ENCODE measurements at places on chromosomes 2 and 18. TPM values are rescaled to one million over a fixed set of nuclear protein-coding genes. Genes with fewer than 3 reads are reported as not detected.

The DPP10 gene
- polyA plus RNA-seq = 17.3 TPM

The PPIL3 gene
- polyA plus RNA-seq = 69.3 TPM

The ANKRD30B gene
- 0.10 TPM for polyA plus RNA-seq

The CDH2 gene
- 14.2 TPM for polyA plus RNA-seq

The GPR75 gene
- polyA plus RNA-seq = 3.3 TPM

The UXS1 gene
- polyA plus RNA-seq = 43.0 TPM

GRCh38 chr18:8705238-8705960, at the start of gene MTCL1:
TSS of gene MTCL1 (plus strand) at chr18:8705556. CDS start at chr18:8705661, 105 bp downstream.
- H3K4me3 ChIP-seq = peak within 1 kb of the TSS; percentile 81
- no peak for DNase-seq
- H3K36me3 ChIP-seq = no peaks in the 10 kb centered on the region

- peak overlapping the region; percentile 69 for H3K4me3 ChIP-seq
- peaks cover 55% of the 10 kb centered on the region for H3K27me3 ChIP-seq
- H3K27ac ChIP-seq = peak overlapping the region; percentile 56
- H3K4me1 ChIP-seq = peaks cover 14% of the 10 kb centered on the region
These were observed 1.1 kb downstream of the CYBRD1 start for GRCh38 chr2:171523088-171524017.

DNA sequence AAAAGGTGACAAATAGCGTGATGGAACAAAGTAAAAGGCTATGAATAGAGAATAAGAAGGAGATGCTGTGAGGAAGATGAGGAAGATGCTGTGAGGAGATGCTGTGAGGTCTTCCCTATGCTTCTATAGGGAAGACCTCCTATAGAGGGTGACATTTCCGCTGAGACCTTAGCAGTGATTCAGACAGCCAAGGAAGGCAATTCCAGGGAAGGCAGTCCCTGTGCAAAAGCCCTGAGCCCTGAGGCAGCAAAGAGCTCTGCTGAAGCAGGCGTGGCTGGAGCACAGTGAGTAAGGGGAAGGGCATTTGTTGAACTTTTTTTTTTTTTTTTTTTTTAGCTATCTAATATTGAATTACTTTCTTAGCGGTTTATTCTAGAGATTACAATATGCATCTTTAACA, 142.7 kb upstream of the FOSL2 start:
- peaks cover 2% of the 10 kb centered on the region for H3K36me3 ChIP-seq
- H3K4me1 ChIP-seq = peaks cover 19% of the 10 kb centered on the region
- H3K27ac ChIP-seq = no peak overlapping the region
- H3K27me3 ChIP-seq = no peaks in the 10 kb centered on the region
- no peak for DNase-seq

DNA sequence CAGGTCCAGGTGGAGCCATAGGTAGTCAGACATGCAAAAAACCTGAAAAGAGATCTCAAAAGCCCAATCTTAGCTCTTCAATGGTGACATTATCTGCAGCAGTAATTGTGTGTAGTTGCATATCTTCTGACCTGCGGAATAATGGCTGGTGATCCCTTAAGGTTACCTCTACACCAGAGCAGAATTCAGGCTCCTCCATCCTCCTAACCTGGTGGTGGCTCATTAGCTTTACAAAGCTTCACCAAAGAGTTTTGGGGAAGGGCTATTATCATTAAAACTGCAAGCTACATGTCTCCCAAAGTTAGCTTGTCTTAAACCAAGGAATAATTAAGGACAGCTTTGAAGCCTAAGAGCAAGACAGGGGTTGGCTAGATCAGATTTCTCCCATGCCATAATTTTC, 42.6 kb upstream of the CHST9 start:
- no peak overlapping the region for H3K27ac ChIP-seq
- no peak overlapping the region for H3K4me3 ChIP-seq
- no peak for DNase-seq
- H3K4me1 ChIP-seq = no peaks in the 10 kb centered on the region
- H3K36me3 ChIP-seq = no peaks in the 10 kb centered on the region

DNA sequence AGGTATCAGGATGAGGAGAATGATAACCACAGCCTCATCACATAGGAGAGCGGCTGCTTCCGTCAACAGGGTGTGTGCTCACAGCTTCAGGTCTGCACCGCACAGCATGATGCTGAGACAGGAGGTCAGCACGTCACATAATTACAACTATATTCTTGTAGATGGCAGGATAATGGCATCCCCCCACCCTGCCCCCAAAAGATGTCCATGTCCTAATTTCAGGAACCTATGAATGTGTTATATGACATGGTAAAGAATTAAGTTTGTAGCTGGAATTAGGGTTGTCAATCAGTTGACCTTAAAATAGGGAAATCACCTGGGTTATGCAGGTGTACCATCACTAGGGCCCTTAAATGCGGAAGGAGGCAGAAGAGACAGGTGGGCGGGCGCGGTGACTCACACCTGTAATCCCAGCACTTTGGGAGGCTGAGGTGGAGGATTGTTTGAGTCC, 73.9 kb downstream of the ARL4C start:
- H3K27ac ChIP-seq = no peak overlapping the region
- H3K4me1 ChIP-seq = peaks cover 11% of the 10 kb centered on the region
- no peaks in the 10 kb centered on the region for H3K27me3 ChIP-seq
- no peak for DNase-seq
- no peak overlapping the region for H3K4me3 ChIP-seq
- H3K36me3 ChIP-seq = no peaks in the 10 kb centered on the region

- H3K4me3 ChIP-seq = no peak overlapping the region
- H3K27ac ChIP-seq = no peak overlapping the region
- no peaks in the 10 kb centered on the region for H3K36me3 ChIP-seq
- peaks cover under 1% of the 10 kb centered on the region for H3K27me3 ChIP-seq
These were observed 140.6 kb upstream of the GLI2 start for GRCh38 chr2:120594856-120595685.

GRCh38 chr2:8543383-8544170, 138.3 kb upstream of the ID2 start:
- no peak overlapping the region for H3K27ac ChIP-seq
- no peak overlapping the region for H3K4me3 ChIP-seq
- DNase-seq = no peak

GRCh38 chr2:11019614-11020013, 107.9 kb downstream of the KCNF1 start:
- H3K27ac ChIP-seq = no peak overlapping the region
- no peak overlapping the region for H3K4me3 ChIP-seq
- peaks cover 9% of the 10 kb centered on the region for H3K27me3 ChIP-seq
- peaks cover 3% of the 10 kb centered on the region for H3K4me1 ChIP-seq
- H3K36me3 ChIP-seq = no peaks in the 10 kb centered on the region
- no peak for DNase-seq

DNA sequence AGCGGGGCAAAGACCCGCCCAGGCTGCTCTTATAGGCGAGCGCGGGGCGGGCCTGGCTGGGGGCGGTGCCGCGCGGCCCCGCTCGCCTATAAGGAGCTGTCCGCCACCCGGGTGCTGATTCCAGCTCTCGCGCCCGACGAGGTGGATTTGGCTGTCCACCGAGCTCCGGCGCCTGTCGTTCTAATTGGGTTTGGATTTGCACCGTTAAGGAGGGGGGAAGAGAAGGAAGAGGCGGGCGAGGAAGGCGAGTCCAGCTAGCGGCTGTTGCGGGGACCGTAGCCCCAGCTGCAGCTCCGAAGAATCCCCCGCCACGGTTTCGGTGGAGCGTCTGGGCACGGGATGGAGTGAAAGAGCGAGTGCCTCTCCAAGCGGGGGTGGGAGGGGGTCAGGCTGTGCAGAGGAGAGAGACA, at the start of gene CNTNAP5:
Gene CNTNAP5 (plus strand): TSS at position 117 of the 410 bp plus-strand sequence. CDS start 364 bp downstream, outside the sequence.
- peak within 1 kb of the TSS; percentile 27 for H3K4me3 ChIP-seq
- no peaks in the 10 kb centered on the region for H3K36me3 ChIP-seq
- H3K27me3 ChIP-seq = peaks cover 34% of the 10 kb centered on the region
- peaks cover 9% of the 10 kb centered on the region for H3K4me1 ChIP-seq

- H3K27me3 ChIP-seq = no peaks in the 10 kb centered on the region
- no peak overlapping the region for H3K27ac ChIP-seq
- H3K4me1 ChIP-seq = no peaks in the 10 kb centered on the region
- H3K4me3 ChIP-seq = no peak overlapping the region
- DNase-seq = no peak
- H3K36me3 ChIP-seq = no peaks in the 10 kb centered on the region
These were observed 119.7 kb downstream of the TACR1 start for GRCh38 chr2:75079575-75079974.

DNA sequence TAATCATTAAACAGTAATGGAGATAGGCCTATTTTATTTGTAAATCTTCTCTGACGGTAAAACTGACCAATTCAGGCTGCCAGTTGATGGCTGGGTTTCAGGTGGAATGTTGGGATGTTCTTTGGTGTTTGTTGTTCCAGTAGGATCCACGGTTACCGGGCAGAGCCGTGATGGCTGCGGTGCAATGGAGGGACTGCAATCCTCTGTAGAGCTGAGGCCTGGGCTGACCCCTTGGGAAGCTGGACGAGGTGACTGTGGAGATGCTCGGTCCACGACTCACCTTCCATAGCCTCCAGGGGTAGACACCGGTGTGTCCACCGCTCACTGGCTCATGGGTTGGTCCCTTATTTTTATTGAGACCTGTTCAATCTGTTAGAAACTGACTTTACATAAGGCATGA, 42.5 kb downstream of the ZNF519 start:
- H3K36me3 ChIP-seq = no peaks in the 10 kb centered on the region
- no peaks in the 10 kb centered on the region for H3K27me3 ChIP-seq
- no peak overlapping the region for H3K27ac ChIP-seq
- no peak overlapping the region for H3K4me3 ChIP-seq
- no peak for DNase-seq

DNA sequence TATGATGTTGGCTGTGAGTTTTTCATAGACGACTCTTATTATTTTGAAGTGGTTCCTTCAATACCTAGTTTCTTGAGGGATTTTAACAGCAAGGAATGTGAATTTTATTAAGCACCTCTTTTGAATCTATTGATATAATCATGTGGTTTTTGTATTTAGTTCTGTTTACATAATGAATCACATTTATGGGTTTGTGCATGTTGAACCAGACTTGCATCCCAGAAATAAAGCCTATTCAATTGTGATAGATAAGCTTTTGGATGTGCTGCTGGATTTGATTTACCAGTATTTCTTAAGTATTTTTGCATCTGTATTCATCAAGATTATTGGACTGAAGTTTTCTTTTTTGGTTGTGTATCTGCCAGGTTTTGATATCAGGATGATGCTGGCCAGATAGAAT, 131.6 kb upstream of the SCN7A start:
- no peak for DNase-seq
- no peak overlapping the region for H3K4me3 ChIP-seq
- no peaks in the 10 kb centered on the region for H3K27me3 ChIP-seq
- H3K4me1 ChIP-seq = no peaks in the 10 kb centered on the region
